NCI-H1105 (cell line): ENCODE measurements at places on chromosomes 6 and 20.

- DNase-seq: no peak
Observed at GRCh38 chr20:1909097-1909496, 13.9 kb downstream of the SIRPA start.

DNA sequence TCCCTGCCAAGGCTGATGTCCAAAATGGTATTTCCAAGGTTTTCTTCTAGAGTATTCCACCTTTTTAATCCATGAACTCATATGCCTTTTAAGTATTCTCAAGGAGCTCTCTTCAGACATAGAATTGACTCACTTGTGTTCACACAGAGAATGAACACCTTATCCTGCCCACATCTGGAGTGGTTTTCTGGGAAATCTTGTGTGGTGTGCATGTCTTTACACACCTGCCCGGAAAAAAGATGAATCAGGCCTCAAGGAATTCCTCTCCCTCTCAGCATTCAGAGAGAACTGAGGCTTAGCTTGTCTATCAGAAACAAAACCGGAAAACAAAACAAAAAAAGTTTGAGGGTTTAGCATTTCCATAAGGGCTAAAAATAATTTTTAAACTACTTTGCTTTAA, 148.8 kb downstream of the TFAP2A start:
- DNase-seq: no peak

GRCh38 chr6:20110478-20110877, 101.8 kb downstream of the MBOAT1 start:
- no peak for DNase-seq

GRCh38 chr6:120681204-120681603, 653.1 kb downstream of the TBC1D32 start:
- DNase-seq: no peak

DNA sequence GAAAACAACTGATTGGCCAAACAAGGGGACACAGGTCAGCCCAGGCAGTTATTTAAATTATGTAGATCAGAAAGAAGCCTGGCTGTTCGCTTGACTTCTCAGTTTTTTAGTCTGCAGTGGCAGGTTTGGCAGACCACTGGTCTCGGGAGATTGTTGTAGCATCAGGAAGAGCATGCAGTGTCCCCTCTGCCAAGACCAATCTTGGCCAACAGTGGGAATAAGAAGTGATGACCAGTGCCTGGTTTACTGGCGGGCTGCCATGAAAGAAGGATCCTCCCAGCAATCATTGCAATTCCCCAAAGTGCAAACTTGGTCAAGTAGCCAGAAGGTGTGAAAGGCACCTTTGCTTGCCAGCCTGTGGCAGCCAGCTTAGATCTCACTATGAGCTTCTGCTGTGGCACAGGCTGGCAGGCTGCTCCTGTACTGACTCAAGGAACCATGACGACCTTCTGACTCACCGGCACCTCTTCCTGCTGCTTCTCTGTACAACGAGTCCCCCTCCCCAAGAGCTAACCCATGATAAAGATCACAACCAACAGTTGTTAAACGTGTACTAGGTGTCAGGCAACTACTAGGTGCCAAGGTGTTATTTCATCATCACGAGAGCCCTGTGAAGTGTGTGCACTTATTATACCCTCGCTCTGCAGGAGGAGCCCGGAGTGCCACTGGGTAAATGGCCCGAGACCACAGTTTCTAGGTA, 76.8 kb upstream of the DUSP22 start:
- DNase-seq: no peak

- DNase-seq: no peak
Observed at GRCh38 chr6:155782320-155782731, 326.7 kb upstream of the NOX3 start.

DNA sequence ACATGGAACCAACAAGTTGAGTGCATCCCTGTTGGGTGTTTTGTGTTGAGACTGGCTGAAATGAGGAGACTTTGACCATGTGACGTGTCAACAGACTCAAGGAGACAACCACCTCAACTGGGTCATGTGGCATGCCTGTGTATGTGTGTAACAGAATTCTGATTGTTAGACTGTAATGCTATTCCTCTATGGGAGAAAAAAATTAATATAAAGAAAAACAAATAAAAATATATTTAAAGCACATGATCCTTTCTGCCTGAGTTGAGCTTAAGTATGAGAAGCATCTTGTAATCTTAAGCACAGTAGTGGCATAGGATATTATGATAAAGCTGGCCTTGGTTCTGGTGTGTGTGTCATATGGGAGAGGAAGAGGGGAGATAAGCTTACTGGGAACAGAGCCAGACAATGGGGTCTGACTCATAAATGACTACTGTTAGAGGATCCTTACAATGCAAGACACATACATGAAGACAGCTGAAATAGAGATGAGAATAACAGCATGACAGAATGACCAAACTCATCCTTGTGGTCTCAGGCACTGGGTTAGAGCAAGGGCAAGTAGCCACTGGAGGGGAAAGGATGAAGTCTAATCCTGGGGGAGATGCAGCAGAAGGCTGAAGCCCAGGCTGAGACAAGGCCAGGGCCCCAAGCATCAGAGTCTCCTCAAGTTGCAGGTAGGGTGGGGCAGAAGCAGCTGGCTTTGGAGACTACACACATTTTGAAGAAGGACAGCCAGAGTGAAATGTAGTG, 9.2 kb downstream of the TP53INP2 start:
- DNase-seq: no peak

DNA sequence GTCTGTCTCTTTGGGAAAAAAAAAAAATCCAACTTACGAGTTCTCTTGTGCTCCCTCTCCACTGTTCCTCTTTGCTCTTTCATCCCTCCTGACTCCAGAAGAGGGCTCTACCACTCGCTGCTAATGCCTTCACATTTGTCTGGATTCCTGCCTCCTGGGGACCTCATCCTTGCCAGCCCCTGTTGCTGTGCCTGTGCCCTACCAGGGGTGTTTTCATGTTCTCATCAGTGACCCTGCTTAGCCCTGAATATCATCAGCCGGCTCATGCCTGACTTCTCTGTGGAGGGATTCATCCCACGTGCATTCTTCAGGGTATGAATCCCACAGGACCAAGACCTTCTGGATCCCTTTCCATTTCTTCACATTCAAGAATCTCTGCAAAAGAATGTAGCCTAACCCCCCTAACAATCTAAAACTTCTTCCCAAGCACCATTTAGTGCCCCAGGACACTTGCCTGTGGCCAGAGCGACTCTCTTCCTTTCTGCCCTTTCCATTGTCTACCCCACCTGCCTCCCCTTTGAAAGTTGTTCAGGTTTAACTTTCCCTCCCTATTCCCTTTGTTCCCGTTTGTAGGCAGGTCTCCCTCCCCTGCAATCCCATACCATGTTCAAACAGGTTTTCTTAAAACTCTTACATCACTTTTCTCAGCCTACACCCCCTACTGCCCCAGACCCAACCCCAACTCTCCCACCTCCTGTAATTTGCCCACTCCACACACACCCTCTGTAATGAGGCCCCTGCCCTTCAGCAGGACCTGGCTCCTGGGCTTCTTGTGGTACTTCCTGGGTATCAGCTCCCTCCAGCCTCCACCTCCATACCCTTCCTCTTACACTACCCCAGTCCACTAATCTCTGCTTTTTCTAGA, 50.2 kb downstream of the RREB1 start:
- DNase-seq: no peak

GRCh38 chr20:34920055-34920454, 35.6 kb downstream of the GSS start:
- no peak for DNase-seq

DNA sequence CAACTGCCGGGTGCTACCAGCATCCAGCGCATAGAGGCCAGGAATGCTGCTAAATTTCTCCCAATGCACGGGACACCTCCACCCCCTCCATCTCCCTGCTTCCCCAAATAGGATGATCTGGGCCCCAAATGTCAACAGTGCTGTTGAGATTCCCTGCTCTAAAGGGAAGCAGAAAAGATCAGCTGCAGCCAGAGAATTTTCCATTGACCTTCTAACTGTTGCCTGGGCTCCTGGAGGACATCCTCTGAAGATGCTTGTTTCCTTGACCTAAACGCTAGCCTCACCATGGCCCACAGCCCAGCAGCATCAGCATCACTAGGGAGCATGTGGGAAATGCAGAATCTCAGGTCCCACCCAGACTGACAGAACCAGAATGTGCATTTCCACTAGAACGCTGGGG, 161.3 kb downstream of the GMPR start:
- DNase-seq: no peak

DNA sequence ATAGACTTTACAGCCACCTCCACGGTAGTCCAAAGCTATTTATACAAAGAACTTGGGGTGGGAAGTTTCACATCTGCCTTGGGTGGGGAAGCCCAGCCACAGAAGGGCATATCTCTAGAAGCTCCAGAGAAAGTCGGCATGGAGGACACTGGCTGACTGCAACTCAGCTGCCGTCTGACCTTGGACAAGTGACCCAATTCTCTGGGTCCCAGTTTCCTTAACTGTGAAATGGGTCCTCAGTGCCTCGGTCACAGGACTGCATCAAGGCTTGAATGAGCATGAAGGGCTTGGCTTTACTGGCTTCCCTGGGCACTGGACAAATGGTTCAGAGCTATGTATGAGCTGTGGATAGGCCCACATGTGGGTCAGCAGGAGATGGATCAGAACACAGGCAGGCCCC, 58.6 kb downstream of the NOL4L start:
- no peak for DNase-seq

- DNase-seq: no peak
Observed at GRCh38 chr6:128079021-128079420, 178.2 kb upstream of the THEMIS start.

GRCh38 chr6:150208611-150209352, 65.9 kb downstream of the PPP1R14C start:
- DNase-seq: peak; percentile 61

DNA sequence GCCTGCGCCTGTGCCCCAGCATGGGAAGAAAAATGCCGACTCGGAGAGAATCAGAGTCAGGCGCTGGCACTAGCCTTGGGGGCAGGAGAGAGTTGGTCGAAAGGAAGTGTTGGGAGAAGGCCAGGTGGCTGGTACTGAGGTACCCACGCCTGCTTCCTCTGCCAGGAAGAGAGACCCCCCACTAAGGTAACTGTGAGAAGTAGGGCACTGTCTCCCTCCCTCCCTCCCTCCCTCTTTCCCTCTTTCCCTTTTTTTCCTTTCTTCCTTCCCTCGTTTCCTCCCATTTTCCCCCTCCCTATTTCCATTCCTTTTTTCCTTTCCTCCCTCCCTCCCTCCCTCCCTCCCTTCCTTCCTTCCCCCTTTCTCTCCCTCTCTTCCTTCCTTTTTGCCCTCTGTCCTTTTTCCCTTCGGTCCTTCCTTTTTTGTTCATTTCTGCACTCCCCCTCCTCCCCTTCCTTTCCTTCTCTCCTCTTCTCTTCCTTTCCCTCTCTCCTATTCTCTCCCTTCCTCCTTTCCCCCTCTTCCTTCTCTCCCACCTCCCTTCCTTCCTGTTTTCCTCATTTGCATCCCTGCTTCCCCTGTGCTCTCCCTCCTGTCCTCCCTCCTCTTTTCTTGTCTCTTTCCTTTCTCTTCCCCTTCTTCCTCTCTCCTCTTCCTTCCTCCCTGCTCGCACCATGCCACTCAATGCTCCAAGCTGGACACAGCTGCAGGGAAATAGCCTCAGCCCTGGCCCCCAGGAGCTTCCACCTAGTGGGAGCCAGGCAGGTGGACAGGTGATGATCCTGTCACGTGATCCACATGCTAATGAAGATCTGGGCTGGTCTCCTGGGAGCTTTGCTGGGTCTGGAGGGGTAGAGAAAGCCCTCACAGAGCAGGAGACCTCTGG, 148.0 kb downstream of the DHX35 start:
- DNase-seq: peak; percentile 31

- DNase-seq: no peak
Observed at GRCh38 chr6:35309611-35310264, 12.1 kb downstream of the DEF6 start.

- no peak for DNase-seq
Observed at GRCh38 chr20:61966492-61967244, 99.0 kb downstream of the TAF4 start.

DNA sequence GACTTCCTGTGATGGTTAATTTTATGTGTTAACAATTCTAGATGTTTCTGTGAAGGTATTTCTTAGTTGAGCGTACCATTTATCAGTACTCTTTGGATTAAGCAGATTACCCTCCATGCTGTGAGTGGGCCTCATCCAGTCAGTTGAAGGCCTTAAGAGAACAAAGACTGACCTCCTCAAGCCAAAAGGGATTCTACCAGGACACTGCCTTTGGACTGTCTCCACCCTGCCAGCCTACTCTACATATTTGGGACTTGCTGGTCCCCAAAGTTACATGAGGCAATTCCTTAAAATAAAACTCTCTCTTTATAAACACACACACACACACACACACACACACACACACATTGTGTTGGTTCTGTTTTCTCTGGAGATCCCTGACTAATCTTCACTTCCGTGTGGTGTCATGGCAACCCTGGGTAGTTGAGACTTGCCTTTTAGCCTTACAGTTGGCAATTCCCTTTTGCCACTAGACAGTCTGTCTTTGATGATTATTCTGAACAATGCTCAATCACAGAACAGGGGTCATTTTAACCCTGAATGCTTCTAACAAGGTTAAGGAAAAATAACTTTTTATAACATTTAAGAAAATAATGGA, 32.2 kb downstream of the MRAP2 start:
- DNase-seq: no peak

- DNase-seq: no peak
Observed at GRCh38 chr6:56730663-56731529, 88.2 kb upstream of the DST start.

DNA sequence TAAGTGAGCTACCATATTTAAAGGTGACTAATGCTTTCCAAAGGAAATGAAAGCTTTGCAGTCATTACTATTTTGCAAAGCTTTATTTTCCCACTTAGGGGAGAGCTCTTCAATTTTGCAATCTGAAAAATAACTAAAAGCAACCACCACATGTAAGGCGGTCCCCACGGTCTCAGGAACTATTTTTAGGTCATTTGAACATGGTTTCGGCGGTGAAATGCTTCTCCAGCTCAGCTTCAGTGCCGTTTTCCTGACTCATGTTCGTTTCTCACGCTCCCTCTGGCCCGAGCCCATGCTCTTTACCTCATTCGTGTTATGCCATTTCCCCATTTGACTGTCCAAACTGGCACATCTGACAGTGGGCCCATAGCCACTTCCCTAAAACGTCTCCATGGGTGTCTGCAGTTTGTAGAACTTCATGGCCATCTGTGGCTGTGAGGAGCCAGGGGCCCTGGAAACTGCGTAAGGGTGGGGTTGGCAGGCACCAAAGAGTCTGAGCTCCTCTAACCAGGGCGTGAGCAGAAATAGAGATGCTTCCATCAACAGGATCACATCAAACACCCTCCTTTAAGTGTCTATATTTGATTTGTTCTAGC, 46.5 kb downstream of the ADTRP start:
- no peak for DNase-seq

DNA sequence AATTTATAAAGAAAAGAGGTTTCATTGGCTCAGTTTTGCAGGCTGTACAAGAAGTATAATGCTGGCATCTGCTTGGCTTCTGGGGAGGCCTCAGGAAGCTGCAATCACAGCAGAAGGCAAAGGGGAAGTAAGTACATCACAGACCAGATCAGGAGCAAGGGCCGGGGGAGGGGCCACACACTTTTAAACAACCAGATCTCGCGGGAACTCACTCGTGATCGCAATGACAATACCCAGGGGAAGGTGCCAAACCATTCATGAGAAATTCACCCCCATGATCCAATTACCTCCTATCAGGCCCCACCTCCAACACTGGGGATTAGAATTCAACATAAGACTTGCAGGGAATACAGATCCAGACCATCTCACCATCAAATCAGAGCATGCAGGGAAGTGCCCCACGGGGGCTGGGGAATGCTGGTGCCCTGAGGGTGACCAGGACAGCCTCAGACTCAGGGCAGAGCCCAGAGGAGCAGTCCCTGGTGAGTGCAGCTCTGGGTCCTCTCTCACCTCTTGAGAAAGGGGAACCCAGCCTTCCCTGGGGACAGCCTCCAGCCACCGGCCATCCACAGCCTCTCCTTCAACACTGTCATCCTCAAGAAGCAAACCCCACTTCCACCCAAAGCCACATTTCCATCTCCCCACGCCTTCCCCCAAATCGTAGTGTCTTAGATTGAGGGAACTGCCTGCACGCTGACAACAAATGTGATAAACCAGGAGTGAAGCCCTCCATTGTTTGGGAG, 80.7 kb downstream of the ANKRD60 start:
- DNase-seq: no peak
